ENCODE measurements at places on chromosomes 6 and 20.

GRCh38 chr6:6699741-6700367 lies 111.3 kb downstream of the LY86 start:
- DNase-seq, result no peak

DNA sequence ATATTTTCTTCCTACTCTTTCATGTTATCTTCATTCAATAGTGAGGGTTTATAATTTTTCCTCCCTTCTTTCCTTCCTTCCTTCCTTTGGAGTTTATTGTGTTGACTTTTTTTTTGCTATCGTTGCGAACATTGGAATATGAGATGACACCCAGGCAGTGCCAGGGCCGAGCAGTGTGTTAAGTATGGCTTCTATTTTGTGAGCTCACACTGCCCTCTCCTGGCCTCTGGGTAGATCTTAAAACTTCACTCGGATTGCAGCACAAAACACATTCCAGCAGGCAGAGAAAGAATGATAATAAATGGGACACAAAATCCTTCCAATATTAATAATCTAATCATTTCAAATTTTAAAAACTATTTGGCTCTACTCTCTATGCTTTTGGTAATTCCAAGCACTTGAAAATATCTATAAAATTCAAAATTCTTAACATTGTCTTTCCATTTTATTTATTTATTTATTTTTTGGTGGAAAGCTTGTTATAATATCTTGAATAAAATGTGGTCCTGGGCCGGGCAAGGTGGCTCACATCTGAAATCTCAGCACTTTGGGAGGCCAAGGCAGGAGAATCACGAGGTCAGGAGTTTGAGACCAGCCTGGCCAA lies 147.4 kb upstream of the OLIG3 start:
- peak; percentile 75 for DNase-seq

DNA sequence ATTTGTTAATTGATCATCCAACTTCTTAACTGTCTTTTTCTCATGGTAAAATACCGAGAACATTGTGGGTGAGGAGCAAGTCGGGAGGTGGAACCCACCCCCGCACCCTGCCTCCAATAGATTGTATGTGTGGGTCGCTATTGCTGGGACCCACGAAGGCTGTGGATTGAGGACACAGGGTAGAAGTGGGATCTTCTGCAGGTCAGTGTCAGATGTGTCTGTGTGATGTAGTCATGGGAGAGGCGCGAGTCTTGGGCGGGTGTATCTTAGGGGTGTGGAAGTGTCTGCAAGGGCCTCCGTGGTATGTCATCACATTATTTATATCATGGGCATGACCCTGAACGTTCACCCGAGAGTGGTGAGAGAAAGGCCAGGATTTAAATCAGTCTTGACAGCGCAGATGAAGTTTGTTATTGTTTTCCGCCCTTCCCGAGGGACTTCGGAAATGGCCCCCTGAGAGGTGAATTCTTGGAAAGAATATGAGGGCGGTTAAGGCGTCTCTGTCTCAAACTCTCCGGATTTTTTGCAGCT lies 472 bp upstream of the PAQR8 start:
- DNase-seq, result no peak

DNA sequence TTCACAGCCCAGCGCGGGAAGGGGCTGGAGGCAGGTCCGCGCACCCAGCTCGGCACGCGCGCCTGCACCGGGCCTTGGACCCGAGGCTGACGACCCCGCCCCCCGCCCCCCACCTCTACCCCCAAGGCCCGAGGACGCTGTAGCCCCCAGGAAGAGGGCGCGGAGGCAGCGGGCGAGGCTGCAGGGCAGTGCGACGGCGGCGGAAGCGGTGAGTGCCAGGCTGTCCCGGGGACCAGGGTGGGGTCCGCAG lies 1.2 kb downstream of the LIME1 start:
- DNase-seq, result no peak

DNA sequence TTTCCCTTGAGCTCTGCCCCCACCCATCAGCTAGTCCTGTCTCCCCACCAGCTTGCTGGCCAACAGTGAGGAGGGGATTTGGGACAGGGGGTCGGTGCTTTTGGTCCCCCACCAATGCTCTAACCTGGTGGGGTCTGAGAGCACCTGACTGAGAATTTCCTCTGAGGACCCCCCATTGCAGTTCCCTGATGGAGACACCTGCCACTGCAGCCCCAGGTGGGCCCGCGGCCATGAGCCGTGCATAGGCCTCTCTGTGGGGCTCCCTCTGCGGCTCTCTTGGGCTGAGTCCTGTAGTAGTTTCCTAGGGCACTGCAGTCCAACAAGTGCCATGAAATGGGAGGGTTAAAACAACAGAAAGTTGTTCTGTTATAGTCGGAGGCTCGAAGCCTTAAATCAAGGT lies 172.2 kb upstream of the SNX9 start:
- no peak for DNase-seq

GRCh38 chr6:107670792-107671199 lies 153.3 kb downstream of the SCML4 start:
- DNase-seq, result peak; percentile 25

- DNase-seq, result no peak
Measured at GRCh38 chr6:13417431-13417830, 70.0 kb downstream of the GFOD1 start.

- no peak for DNase-seq
Measured at GRCh38 chr20:23011008-23011721, 23.9 kb upstream of the SSTR4 start.

GRCh38 chr20:38224531-38224930 lies 36.0 kb downstream of the KIAA1755 start:
- no peak for DNase-seq

GRCh38 chr6:42434237-42434636 lies 17.5 kb downstream of the TRERF1 start:
- DNase-seq, result no peak

GRCh38 chr6:21438986-21439352 lies 154.6 kb upstream of the SOX4 start:
- peak; percentile 8 for DNase-seq

- no peak for DNase-seq
Measured at GRCh38 chr20:55394592-55394991, 610.7 kb downstream of the CBLN4 start.

DNA sequence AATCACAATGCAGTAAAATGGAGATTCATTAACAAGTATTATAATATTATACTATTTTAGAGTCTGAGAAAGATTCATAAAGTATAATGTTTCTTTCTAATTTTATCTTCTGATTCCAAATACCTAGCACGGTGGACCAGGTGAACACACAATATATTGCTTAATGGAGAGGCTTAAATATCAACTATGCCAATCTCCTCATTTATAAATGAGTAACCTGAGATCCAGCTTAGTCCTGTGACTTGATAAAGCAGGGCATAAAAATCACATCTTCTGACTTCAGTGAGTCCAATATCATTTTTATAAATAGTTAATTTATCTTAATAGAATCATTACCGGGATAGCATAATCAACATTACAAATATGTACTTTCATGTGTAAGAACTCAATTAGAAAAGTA lies 144.4 kb upstream of the GJE1 start:
- no peak for DNase-seq

- DNase-seq, result no peak
Measured at GRCh38 chr20:33053291-33054106, at the start of gene BPIFB3. TSS of gene BPIFB3 (plus strand) at chr20:33053903. CDS start at chr20:33055436, 1,533 bp downstream.

GRCh38 chr20:56417911-56418310 lies 5.9 kb downstream of the CASS4 start:
- no peak for DNase-seq

- no peak for DNase-seq
Measured at GRCh38 chr6:38499529-38500096, 140.1 kb downstream of the BTBD9 start.

DNA sequence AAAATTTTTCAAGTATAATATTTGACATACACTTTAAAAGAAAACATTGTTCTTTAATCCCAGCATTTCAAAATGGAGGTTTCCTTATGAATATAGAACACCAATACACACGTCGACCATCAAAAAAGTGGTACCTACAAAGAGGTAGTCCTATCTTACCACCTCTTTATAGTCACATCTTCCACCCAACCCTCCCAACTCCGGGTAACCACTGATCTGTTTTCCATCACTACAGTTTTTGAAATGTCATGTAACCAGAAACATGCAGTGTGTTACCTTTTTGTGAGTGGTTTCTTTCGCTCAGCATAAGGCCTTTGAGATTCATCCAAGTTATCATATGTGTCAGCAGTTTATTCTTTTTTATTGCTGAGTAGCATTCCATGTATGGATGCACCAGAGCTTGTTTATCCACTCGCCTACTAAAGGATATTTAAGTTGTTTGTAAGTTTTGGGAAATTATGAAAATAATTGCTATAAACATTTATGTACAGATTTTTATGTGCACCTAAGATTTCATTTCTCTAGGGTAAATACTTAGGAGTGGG lies 104.8 kb downstream of the ISM1 start:
- no peak for DNase-seq

- no peak for DNase-seq
Measured at GRCh38 chr6:117508450-117508971, 26.0 kb downstream of the DCBLD1 start.

DNA sequence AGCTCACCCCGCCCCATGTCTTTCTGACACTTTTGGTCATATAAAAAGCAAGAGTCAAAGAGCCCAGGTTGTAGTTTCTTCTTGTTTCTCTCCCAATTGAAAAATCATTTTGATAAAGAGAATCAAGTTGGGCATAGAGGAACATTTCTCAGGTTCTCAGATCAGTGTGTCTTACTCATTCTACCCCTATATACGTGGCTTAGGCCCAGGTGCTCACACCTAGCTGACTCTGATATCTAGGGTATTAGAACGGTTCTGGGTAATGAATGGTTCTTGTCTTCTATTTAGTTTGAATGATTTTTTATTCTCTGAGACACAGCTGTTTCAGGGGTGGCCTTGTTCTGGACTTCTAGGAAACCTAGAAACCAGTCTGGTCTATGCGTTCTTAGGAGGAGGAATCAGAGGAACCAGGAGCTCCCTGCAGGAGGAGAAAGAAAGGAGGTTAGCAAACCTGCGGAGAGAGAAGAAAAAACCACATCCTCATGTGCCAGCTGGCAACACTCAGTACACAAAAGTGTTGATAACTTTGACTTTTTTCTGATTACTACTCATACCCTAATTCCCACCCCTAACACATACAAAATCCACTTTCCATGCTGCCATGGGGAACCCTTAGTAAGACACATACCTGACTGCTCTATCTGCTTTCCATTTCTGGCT lies 178.0 kb downstream of the CLIC5 start:
- no peak for DNase-seq

GRCh38 chr6:38364775-38365174 lies 275.0 kb downstream of the BTBD9 start:
- no peak for DNase-seq

- DNase-seq, result no peak
Measured at GRCh38 chr6:157649311-157650260, 173.5 kb upstream of the SNX9 start.

DNA sequence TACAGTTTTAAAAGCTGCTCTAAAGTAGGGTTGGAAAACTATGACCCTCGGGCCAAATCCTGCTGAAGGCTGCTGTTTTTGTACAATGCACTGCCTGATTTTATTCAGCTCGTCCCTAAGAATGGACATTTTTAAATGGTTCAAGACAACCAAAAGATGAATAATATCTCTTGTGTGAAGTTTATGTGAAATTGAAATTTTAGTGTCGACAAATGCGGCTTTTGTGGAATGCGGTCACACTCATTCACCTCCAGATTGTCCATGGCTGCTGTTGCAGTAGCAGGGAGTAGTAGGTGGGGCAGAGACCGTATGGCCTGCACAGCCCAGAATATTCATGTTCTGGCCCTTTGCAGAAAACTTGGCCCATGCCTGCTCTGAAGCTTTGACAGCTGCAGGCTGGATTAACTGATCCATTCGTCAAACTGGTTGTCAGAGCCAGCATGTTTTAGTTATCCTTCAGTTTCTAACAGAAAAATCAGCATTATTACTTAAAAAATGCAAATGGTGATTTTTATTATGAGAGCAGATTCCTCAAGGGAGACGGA lies 91.6 kb downstream of the PSMG4 start:
- no peak for DNase-seq

DNA sequence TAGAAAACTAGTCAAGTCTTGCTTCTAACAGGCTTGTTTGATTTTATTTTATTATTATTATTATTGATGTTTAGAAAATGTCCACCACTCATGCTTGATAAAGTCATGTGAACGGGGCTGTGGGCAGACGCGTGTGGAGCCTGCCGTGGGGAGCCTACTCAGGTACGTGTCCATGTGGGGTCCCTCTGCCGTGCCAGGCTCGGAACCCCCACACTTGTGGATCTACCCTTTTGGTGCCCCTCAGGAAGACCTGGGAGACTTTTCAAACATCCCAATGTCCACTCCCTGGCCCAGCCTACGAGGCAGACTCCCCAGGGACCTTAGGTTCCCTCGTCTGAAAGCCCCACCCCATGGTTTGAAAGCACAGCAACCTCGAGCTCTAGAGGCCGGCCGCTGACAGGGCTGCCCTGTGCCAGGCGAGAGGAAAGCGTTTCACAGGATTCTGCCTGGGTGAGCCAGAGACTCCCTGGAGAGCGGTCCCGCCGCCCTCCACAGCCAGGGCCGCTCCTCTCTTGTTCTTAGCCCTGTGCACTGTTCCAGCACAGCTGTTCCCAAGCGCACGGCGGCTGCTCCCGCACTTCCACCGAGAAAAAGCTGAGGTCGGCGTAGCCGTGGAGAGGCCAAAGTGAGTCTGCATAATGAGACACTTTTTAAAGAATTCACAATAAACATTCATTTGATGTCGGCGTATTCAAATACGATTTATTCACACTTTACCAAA lies 249.7 kb downstream of the TTLL2 start:
- no peak for DNase-seq

- DNase-seq, result no peak
Measured at GRCh38 chr6:36933519-36933918, 21.0 kb upstream of the PI16 start.

DNA sequence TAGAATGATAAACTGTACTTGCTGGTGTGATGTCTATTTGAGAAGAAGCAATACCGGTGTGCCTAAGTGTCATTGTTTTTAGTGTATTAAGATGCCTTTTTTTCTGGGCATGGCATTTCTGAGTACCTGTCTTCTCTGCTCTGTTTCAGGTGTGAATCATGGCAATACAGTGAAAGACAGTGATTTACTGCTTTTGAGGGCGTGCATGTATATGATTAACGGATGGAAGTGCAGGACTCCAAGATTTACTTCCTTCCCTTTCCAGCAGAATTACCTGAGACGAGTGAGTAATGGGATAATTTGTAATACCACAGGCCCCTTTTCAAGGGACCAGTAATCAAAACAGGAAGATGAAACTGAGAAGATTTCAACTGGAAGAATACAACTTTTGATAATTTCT lies 315.8 kb downstream of the SOX4 start:
- DNase-seq, result no peak

GRCh38 chr20:41273445-41273844 lies 44.1 kb downstream of the ZHX3 start:
- no peak for DNase-seq

DNA sequence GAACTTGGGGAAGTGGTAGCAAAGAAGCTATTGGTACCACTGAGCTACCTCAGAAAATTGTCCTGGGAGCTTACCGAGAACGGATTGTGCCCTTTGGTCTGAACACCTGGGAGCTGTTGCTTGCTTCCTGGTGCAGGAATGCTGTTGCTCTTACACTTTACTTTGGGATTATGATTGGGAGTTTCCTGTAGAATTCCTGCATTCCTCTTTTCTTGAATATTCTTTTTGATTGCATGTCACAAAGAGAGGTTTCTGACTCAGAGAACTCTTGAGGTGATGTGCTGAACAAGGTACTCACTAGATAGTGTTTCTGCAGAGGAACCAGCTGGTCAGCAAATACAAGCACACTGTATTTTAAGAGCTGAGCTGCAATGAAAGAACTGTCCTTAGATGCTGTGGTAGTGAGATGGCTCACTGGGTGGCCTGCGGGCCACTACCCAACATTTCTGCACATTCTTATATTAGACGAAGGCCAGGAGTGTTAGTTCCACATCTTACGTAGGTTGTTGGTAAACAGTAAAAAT lies 35.0 kb downstream of the LRRC1 start:
- DNase-seq, result no peak

GRCh38 chr6:20657274-20657800 lies 123.1 kb downstream of the CDKAL1 start:
- no peak for DNase-seq

All from CD4-positive, alpha-beta T cell treated with Interleukin-12 subunit alpha and Interleukin-12 subunit beta, for 1 hour (primary cell).